ENCODE measurements at places on chromosomes 4 and X.

DNA sequence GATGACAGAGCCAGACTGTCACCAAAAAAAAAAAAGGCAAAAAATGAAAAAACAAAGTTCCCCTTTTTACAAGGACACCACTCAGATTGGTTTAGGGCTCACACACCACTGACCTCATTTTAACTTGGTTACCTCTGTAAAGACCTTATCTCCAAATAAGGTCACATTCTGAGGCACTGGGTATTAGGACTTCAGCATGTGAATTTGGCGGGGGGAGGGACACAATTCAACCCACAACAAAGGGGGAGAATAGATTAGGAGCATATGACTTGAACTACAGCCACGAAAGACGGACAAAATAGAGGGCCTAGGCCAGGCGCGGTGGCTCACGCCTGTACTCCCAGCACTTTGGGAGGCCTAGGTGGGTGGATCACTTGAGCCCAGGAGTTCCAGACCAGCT is 31.0 kb upstream of the ARAF start:
- no peak for DNase-seq

- no peak for DNase-seq
These were observed 165.6 kb downstream of the PTTG2 start for GRCh38 chr4:38125816-38126215.

- DNase-seq: no peak
These were observed 4.2 kb upstream of the CDS1 start for GRCh38 chr4:84578540-84579402.

DNA sequence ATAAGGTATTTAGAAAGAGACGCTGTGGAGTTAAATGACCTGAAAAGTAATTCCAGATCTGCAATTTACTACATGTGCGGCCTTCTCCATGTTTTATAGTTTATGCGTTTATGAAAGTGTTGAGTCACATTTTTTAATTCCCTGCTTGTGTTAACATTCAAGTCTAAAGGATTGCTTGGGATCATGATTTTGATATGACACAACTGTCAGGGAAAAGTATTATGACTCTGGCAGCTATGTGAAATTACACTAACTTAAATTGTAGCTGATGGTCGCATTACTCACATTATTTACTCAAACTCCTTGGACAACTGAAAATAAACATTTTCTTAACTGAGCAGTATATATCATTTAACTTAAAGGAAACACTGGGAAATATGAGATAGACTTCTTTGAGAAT is 14.3 kb upstream of the GABRB1 start:
- no peak for DNase-seq

GRCh38 chr4:137638934-137639333 is 106.6 kb upstream of the PCDH18 start:
- no peak for DNase-seq

DNA sequence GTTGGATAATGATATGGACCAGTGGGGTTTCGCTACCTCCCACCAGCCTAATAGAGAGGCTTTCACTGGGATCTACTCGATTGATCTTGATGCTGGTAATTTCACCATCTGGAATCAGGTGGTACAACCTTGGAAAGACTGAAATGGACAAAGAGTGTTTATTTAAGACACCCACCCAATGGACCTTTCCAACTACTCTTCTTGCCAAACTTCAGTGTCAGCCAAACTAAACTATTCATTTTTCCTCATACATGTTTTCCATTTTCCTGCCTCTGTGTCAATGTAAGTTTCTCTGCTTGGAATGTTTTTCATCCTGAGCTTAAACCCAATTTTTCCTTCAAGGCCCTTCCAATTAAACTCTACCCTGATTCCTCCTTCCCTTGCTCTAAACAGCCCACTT is 92.6 kb downstream of the LNX1 start:
- no peak for DNase-seq

DNA sequence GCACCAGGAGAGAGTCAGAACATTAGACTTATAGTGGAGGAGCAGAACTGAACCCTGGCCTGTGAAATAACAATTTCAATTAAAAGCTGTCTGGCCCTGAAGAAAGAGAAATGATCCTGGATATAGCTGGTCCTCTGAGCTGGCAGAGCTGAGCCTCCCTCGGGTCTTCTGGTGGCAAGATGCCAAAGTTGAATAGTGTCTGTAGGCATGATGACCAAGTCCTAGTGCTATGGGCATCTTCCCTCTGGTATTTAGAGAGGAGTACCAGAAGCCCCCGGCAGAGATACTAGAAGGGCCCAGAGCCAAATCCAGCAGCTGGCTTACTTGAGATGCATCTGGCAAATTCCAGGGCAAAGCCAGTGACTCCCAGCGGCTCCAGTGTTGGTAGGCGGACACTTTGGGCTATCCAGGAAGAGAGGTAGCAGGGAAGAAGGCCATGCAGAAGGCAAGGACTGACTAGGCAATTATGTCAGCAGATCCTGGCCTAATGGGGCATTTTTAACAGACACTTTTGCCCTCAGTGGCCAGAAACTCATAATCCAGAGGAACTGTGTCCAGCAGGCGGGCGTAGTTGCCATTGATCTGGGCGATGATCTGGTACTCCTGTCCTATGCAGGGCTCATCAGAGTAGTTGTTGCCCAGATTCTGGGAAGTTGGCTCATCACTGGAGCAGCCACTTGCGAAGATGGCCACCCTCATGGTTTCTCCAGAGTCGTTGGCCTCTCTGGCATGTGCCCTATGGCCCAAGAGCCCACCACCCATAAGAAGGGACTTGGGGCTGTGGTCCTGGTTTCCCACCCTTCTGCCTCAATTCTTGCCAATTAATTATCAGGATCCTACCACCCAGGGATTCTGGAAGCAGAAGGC is 17.9 kb downstream of the VSIG4 start:
- no peak for DNase-seq

All from NCI-H510A (cell line).